T-helper 17 cell (primary cell): ENCODE measurements at places on chromosomes 2 and 18.

- no peaks in the 10 kb centered on the region for H3K36me3 ChIP-seq
- no peaks in the 10 kb centered on the region for H3K27me3 ChIP-seq
- H3K4me3 ChIP-seq = no peak overlapping the region
- no peaks in the 10 kb centered on the region for H3K4me1 ChIP-seq
- DNase-seq = no peak
Measured at GRCh38 chr2:21422050-21422449, 298.3 kb downstream of the TDRD15 start.

DNA sequence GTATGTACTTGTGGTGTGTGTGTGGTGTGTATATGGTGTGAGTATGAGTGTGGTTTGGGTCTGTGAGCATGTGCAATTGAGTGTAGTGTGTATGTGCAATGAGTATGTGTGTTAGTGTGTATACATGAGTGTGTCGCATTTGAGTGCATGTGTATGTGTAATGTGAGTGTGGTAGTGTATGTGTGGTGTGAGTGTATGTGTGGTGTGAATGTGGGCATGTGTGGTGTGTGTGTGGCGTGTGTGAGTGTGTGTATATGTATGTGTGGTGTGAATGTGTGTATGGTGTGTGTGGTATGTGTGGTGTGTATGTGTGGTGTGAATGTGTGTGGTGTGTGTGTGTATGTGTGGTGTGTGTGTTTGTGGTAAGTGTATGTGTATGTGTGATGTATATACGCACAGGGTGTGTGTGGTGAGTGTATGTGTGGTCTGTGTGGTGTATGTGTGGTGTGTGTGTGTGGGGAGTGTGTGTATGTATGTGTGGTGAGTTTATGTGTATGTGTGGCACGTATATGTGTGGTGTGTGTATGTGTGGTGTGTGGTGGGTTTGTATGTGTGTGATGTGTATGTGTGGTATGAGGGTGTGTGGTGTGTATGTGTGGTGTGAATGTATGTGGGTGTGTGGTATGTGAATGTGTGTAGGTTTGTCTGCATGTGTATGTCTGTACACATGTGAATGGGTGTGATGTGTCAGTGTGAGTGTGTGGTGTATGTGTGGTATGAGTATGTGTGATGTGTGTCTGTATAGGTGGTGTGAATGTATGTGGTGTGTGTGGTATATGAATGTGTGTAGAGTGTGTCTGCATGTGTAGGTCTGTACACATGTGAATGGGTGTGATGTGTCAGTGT lies 123.4 kb downstream of the DOCK10 start:
- H3K27ac ChIP-seq = no peak overlapping the region
- H3K4me3 ChIP-seq = no peak overlapping the region
- DNase-seq = no peak
- peaks cover 2% of the 10 kb centered on the region for H3K36me3 ChIP-seq
- no peaks in the 10 kb centered on the region for H3K27me3 ChIP-seq

- no peaks in the 10 kb centered on the region for H3K36me3 ChIP-seq
- H3K27ac ChIP-seq = no peak overlapping the region
Measured at GRCh38 chr2:56077359-56077915, 106.4 kb upstream of the CCDC85A start.

- peaks cover 15% of the 10 kb centered on the region for H3K27me3 ChIP-seq
- H3K36me3 ChIP-seq = no peaks in the 10 kb centered on the region
- H3K27ac ChIP-seq = no peak overlapping the region
- H3K4me3 ChIP-seq = no peak overlapping the region
- DNase-seq = no peak
Measured at GRCh38 chr18:63553081-63553480, 10.9 kb downstream of the SERPINB12 start.

DNA sequence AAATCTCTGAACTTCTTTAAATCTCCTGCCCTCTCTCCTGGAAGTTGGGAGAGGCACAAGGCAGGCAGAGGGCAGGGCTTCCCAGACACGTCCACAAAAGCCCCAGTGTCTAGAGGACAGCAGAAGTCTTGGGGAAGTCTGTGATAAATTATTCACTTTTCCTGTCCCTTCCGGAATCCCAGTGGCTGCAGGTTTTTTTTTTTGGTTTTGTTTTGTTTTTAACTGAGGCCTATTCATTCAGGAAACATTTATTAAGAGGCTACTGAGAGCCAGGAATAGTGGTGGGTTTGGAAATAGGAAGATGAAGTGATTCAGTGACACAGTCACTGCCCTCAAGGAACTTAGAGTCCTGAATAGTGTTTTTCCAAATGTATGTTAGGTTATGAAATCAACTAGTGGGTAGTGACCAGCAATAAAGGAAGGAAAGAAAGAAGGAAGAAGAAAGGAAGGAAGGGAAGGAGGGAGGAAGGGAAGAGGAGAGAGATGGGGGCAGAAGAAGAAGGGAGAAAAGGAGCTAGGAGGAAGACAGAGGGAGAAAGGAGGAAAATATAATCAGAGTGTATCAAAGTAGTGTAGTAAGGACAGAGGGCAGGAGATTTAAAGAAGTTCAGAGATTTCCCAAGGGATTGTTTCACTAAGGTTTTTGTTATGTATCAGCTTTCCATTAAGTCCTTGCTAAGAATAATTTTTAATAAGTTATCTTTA lies 98.9 kb upstream of the ZFP36L2 start:
- H3K27ac ChIP-seq = peak overlapping the region; percentile 17
- DNase-seq = no peak
- no peaks in the 10 kb centered on the region for H3K4me1 ChIP-seq
- peaks cover 14% of the 10 kb centered on the region for H3K36me3 ChIP-seq

DNA sequence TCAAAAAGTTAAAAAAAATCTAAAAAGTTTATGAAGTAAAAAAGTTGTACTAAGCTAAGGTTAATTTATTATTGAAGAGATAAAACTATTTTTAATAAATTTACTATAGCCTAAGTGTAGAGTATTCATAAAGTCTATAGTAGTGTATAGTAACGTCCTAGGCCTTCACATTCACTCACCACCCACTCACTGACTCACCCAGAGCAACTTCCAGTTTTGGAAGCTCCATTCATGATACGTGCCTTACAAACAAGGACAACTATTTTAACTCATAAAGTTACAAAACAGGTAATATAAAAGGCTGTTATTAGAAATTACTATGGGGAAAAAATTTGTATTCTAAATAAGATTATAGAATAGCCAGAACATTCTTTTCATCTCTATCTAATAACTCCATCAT lies 158.9 kb upstream of the FN1 start:
- no peaks in the 10 kb centered on the region for H3K36me3 ChIP-seq
- H3K27ac ChIP-seq = no peak overlapping the region
- H3K4me1 ChIP-seq = no peaks in the 10 kb centered on the region
- H3K4me3 ChIP-seq = no peak overlapping the region
- no peaks in the 10 kb centered on the region for H3K27me3 ChIP-seq

- DNase-seq = no peak
- H3K27ac ChIP-seq = no peak overlapping the region
- H3K27me3 ChIP-seq = peaks cover 4% of the 10 kb centered on the region
- no peak overlapping the region for H3K4me3 ChIP-seq
- H3K4me1 ChIP-seq = no peaks in the 10 kb centered on the region
Measured at GRCh38 chr2:236133410-236134012, 34.7 kb downstream of the GBX2 start.

DNA sequence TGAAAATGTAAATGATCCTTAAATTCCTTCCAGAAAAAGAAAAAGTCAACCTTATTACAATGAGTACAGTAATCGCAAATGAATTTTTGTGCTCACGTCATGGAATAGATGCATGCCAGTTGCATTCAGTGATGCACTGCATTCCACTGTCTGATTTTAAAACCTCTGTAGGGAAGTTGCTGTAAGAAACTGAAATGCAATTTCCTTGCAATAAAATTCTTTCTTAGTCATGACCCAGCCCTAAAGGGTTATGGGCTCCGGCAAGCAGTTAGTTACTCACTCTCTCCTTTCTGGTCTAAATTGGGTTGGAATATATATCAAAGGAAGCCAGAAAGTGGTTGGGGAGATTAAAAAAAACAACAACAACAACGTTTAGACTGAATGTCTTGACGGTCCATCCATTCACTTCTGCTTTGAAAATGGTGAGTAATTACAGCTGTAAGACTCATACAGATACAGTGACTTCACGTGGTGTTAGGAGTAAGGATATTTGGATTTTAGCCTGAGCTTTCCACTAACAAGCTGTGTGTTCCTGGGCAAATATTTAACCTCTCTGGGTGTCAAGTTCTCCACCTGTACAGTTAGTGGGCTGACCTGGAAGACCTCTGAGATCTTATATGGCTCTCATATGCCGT lies 8.6 kb upstream of the RND3 start:
- H3K27me3 ChIP-seq = no peaks in the 10 kb centered on the region
- H3K36me3 ChIP-seq = no peaks in the 10 kb centered on the region
- H3K27ac ChIP-seq = no peak overlapping the region

GRCh38 chr2:118312969-118313756 lies 224.9 kb downstream of the INSIG2 start:
- H3K4me3 ChIP-seq = peak overlapping the region; percentile 25
- peaks cover 5% of the 10 kb centered on the region for H3K27me3 ChIP-seq
- H3K4me1 ChIP-seq = peaks cover 6% of the 10 kb centered on the region
- no peaks in the 10 kb centered on the region for H3K36me3 ChIP-seq

DNA sequence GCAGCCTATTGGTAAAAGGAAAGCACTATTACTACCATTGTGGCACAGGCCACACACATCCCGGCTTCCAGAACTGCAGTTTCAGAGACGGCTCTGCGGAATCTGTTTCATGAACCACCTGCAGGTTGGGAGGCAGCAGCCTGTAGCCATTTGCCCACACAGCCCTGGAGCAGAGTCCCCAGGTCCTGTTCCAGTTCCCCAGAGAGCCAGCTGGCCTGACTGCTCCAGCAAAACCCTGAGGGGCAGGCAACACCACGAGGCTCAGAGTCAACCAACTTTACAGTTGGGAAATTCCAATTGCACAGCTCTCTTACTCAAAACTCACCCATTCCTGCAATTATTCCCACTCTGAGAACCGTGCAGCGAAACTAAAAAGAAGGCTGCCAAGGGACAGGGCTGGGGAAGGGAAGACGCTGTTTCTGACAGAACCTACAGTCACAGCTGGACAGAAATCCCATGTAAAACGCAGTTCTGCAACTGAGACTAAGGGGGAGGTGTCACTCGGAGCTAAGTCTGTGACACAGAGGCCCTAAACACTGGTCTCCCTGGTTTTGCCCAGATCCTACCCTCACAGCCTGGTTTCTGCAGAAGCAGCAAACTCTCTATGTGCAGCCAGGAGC lies 219.4 kb downstream of the TMEM163 start:
- H3K4me3 ChIP-seq = no peak overlapping the region
- no peaks in the 10 kb centered on the region for H3K36me3 ChIP-seq
- DNase-seq = no peak

DNA sequence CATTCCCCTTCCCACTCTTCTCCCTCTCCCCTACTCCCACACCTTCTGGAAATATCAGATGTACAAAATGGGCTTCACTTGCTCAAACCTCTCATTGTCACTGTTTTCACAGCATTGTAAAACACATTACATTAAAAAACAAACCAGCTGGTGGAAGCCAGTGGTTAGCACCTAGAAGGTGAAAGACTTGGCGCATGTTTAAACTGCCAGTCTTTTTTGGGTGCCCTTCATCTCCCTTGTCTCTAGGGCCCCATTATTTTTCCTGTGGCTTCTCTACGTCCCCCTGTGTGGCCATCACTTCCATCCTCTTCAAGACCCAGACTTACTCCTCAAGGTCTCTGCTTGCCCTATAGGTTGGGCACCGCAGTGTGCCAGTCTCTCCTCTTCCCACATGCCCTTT lies 34.9 kb downstream of the MGAT5 start:
- H3K27me3 ChIP-seq = no peaks in the 10 kb centered on the region
- no peak overlapping the region for H3K27ac ChIP-seq
- H3K4me1 ChIP-seq = peaks cover 24% of the 10 kb centered on the region

- DNase-seq = no peak
- H3K4me3 ChIP-seq = no peak overlapping the region
- no peaks in the 10 kb centered on the region for H3K36me3 ChIP-seq
- peaks cover 21% of the 10 kb centered on the region for H3K27me3 ChIP-seq
Measured at GRCh38 chr2:189175869-189176433, 3.6 kb downstream of the COL5A2 start.

- H3K4me1 ChIP-seq = peaks cover 28% of the 10 kb centered on the region
- H3K27me3 ChIP-seq = no peaks in the 10 kb centered on the region
- peak overlapping the region; percentile 82 for H3K27ac ChIP-seq
- peaks cover 8% of the 10 kb centered on the region for H3K36me3 ChIP-seq
Measured at GRCh38 chr18:46040747-46041104, 31.3 kb downstream of the PSTPIP2 start.

- H3K4me1 ChIP-seq = no peaks in the 10 kb centered on the region
- H3K27me3 ChIP-seq = no peaks in the 10 kb centered on the region
- no peak overlapping the region for H3K4me3 ChIP-seq
- no peaks in the 10 kb centered on the region for H3K36me3 ChIP-seq
- DNase-seq = no peak
Measured at GRCh38 chr2:104102615-104103014, 751.3 kb upstream of the POU3F3 start.

DNA sequence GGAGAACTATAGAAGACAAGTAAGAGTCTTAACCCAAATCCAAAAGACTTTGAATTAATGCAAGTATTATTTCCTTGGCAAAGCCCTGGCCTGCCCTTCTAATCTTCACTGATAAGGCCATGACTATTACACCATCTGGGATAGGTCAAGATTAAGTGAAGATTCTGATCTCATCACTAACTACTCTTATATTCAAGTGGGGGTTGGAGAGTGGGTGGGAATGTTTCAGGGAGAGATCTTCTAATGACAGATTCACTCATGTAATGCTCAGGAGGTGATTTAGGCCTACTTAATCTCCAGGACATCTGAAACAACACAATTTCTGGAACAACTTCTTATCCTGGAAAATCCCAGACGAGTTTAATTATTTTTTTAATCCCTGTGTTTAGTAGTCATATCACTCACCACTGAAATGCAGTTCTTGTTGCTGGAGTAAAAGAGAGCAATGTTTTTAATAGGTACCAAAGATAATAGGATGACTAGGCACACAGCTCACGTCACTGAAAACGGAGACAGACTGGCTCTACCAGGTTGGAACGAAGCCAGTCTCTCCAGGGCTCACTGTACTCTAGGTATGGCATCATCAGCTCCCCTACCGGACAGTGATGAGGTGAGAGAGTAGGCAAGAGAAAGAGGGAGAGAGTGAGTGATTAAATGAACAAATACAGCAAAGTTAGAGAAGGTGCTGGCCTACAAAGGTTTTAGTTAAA lies 133.1 kb downstream of the NCKAP5 start:
- H3K27me3 ChIP-seq = no peaks in the 10 kb centered on the region
- no peak overlapping the region for H3K27ac ChIP-seq
- DNase-seq = no peak
- H3K36me3 ChIP-seq = no peaks in the 10 kb centered on the region
- H3K4me3 ChIP-seq = no peak overlapping the region

DNA sequence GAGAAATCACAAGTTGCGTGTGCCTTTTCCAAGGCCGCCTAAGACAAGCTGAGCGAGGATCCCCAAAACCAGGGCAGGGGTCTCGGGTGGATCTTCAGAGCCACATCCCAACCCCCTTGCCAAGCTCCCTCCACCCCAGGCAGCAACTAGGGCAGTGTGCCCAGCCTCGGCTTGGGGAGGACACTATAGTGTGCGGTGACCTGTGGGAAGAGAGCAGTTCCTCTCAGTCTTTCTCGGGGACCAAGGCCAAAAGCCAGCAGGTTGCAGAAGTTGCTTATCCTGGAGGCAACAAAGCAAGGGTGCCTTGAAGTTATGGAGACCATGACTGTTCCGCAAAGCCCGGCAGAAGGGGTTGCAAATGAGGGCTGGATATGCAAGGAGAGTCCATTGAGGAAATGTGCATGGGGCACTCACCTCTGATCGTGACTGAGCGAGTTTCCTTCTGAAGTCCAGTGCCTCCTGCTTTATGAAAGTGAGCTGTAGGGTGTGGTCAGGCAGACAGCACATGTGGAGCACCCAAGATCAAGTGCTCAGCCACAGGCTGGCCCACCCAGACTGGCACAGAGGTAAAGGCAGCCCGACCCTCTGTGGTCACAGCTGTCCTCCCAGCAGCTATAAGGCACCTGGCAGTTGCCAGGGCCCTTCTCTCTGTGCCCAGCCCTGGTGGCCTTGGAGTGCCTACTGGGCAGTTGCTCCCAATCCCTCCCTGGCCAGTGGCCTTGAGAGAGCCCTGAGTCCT lies 260.5 kb downstream of the ATAD2B start:
- no peak overlapping the region for H3K27ac ChIP-seq
- no peak for DNase-seq
- H3K36me3 ChIP-seq = peaks cover 2% of the 10 kb centered on the region
- H3K4me3 ChIP-seq = no peak overlapping the region
